ENCODE measurements at places on chromosomes 5 and 9.

DNA sequence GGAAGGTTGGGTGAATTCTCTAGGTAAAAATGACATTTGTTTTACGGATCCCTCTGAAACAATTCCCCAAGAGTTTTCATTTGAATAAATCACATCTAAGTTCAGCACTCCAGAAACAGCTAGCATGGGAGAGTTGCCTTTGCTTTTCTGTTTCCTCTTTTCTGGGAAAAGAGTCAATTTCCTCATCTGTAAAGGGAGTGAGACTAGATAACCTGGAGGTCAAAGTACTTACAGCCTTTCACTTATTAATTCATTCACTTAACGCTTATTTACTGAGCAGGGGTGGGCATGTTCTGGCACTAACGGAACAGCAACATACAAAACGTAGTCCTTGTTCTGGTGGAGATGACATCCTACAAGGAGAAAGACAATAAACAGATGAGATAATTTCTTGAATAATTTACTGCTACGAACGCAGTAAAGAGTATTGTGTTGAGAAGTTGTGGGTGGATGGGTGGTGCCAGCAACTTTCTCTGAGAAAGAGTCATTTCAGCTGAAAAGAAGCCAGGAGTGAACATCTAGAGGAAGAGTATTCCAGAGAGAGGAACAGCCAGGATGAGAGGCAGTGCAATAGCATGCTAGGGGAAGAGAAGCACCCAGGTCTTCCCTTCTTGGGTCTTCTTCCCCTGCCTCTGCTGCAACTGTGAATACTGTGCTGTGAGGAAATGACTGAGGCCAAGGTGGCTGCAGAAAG lies 335.6 kb downstream of the ZSWIM6 start:
- no peak for DNase-seq

DNA sequence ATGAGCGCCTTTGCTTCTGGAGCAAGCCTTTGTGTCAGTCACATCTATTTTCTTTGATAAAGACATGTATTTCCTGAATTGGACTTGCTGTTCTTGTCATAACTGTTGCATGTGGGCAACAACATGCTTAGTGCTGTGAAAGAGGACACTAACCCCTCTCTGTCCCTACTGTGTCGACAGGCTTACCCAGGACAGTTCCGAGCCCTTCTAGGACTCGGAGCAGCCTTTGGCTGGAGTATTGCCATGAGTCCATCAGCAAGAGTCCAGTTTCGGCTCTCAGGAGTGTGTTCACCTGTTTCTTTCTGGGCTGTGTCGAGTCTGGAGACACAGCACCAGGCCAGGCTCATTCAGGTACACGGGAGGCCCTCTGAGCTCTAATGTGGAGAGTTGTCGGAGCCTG lies 36.1 kb upstream of the PHF2 start:
- no peak for DNase-seq

GRCh38 chr5:40842351-40842750 lies 1.2 kb downstream of the CARD6 start:
- DNase-seq: no peak

- DNase-seq: no peak
Measured at GRCh38 chr9:105047742-105048041, 119.7 kb upstream of the ABCA1 start.

GRCh38 chr5:138903130-138903775 lies 28.1 kb upstream of the LRRTM2 start:
- DNase-seq: no peak

GRCh38 chr9:26483991-26484390 lies 408.6 kb downstream of the CAAP1 start:
- no peak for DNase-seq

GRCh38 chr9:133990366-133991213 lies 1.5 kb downstream of the VAV2 start:
- no peak for DNase-seq

GRCh38 chr5:54146916-54147315 lies 163.5 kb downstream of the ARL15 start:
- DNase-seq: no peak

- DNase-seq: no peak
Measured at GRCh38 chr9:87256973-87257372, 240.7 kb upstream of the DAPK1 start.

Measured in activated CD4-positive, alpha-beta T cell treated with anti-CD3 and anti-CD28 coated beads, Interleukin-2, amount 50 U/mL, for 48 hours (primary cell).